T follicular helper cell (primary cell): ENCODE measurements at places on chromosomes 12 and 14.

DNA sequence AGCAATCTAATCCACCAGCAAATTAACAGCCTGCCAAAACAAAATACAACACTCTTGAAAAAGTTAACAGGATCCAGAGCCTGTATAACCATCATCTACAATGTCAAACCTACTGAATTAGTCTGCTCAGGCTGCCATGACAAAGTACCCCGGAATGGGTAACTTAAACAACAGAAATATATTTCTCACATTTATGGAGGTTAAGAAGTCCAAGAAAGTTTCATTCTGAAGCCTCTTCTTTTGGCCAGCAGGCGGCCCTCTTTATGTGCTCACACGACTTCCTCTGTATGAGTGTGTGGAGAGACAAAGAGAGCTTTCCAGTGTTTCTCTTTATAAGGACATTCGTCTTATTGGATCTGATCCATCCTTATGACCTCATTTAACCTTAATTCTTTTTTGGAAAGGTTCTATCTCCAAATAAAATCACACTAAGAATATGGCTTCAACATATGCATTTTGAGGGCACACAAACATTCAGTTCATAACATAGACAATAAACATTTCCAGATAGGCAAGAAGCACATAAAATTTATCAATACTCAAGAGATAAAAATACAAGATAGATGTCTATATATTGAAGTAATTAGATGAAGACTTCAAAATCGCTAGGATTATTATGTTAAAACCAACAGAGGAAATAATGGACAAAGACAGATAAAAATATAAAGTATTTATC is 5.9 kb upstream of the RERG start:
- no peak for DNase-seq

DNA sequence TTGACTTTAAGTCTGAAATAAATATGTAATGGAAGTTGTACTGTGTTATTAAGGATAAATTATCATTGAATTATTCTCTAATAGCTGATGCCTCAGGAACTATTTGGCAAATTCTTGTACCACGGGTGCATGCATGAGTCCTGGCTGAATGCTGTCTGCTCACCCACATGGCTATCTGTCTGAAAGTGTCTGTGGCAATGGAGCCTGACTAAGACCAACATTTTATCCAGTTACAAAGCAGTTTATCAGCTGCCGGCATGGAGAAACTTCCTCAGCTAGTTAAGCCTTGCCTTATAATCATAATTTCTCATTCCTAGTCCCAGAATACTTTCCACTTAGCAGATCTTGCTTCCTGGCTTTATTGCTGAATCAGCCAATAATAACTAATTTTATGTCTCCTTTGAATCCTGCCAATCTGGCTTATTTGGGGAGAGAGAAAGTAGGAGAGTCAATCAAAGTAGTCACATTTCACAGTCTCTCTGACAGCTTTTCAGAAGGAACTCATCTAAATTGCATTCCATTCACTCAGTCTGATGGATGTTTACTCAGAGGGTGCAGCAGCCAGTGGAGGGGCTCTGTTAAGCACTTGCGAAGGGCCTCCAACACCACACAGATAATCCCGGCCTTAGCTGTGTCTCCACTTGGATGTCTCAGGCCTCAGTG is 280.6 kb upstream of the CLEC14A start:
- no peak for DNase-seq

DNA sequence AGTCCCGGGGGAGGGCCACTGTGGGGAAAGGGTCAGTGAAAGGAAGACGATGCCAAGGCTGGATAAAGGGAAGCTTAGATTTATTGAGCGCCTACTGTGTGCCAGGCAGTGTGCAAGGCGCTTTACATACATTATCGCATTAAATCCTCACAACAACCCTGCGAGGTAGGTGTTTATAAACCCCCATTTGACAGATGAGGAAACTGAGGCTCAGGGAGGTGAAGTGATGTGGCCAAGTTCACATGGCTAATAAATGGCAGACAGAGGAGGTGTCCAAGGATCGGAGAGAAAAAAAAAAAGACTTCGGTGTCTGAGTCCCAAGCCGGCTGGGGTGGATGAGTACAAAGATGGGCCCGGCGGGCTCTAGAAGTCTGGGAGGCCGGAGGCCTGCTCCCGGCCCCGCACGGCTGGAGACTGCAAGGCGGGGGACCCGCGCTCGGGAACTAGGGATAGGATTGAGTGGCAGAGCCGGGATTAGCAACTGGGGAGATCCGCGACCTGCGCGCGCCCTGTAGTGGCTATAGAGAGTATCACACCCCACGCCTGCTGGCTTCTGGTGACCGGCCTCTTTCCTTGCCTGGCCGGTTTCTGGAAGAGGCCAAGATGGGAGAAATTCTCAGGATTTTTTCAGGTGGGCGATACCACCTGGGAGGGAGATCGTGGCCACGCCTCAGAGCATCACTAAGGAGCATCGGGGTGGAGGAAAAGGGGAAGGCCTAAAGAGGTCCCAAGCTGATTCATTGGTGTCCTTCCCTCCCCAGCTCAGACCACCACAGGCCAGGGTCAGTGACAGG is 3.9 kb downstream of the DDN start:
- no peak for DNase-seq

GRCh38 chr12:119306593-119306992 is 27.9 kb upstream of the CCDC60 start:
- no peak for DNase-seq

DNA sequence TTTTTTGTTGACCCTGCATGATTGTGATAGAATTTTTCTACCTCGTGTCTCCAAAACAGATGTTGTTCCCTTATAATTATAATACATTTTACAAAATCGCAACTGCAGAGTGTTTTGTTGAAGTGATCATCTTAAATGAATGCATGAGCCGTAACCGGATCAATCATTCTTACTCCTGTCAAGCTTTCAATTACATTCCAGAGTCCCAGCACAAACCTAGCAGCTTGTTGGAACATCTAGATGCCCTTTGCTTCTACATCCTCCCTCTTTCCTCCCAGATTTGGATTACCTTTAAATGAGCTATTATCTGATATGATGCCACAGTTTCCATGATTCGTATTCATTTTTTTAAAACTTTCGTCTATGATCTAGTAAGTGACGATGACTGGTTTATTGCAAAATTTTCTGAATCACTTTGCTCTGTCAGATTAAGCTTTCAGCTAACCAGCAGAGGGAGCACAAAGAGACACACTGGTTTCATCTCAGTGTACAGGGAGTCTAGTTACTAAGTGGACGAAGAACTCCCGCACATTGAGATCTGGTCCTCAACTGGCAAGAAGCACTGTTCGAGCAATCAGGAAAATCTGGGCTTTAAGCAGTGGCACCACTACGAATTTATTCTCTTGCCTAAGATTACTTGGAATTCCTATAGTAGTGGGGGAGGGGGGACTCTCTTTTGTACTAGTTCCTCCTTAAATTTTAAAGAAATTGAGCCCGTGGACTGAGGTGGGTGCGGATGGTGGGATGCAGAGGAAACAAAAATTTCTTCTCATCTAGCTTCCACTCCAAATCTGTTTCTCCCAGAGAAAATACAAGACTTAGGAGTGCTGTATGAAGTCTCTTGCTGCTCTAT is 40.9 kb downstream of the TSHR start:
- DNase-seq = no peak

DNA sequence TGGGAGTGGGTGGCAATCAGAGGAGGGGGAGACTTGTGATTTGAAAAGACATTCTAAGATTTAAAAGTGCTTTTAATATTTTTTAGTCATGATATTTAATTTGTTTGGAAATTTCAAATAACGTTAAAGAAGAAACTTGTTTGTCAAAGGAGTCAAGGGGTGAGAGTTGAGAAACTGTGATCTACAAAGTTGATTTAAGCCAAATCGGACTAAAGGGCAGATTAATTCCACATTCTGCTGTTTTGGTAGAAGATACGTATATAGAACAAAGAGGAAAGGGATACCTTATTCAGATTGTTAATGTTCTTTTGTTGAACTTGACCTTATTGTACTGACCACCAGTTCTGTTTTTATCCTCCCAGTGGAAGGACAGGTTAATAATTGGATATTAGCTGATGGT is 6.7 kb downstream of the EIF4B start:
- DNase-seq = no peak

GRCh38 chr14:101876555-101876938 is 87.8 kb upstream of the DYNC1H1 start:
- peak; percentile 77 for DNase-seq

GRCh38 chr12:3107954-3108353 is 30.8 kb downstream of the TSPAN9 start:
- DNase-seq = no peak

- no peak for DNase-seq
These were observed 2.3 kb downstream of the TBX5 start for GRCh38 chr12:114403690-114404066.

DNA sequence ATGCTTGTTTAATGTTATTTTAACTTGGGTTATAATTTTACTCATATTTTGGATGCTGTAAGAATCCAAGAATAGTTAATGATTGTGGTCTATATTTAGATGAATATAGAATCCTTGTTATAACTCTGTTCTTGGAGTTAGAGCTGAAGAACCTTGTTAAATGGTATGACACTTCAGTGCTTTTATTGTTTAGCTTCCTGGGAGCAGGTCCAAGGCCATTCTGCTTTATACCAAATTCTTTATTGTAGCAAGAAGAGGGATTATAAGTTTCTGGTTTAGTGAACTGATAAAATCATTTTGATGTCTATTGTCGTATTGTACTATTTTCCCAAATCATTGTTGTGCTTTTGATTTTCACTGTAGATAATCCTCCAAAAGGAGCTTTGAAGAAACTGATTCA is 69.4 kb downstream of the MIA2 start:
- DNase-seq = no peak

GRCh38 chr12:24810378-24810777 is 138.5 kb downstream of the BCAT1 start:
- no peak for DNase-seq

DNA sequence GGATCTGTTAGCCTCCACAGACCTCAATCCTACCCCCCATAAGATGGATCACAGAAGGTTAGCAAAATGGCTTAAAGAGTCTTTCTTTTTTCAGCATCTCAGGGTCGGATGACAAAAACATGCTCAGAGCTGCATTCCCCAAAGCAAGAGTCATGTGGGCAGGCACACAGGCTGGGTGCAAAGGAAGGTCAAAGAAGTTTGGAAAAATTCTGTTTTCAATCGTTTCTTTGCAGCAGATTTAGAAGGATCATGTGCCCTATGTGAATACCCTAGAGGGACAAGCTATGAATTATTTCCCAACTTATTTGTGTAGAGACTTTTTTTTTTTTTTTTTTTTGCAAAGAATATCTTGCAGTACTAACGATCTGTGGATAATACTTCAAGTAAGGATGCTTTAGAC is 845.4 kb downstream of the VRK1 start:
- DNase-seq = no peak

GRCh38 chr12:49357103-49357678 is 10.1 kb upstream of the SPATS2 start:
- DNase-seq = no peak

- peak; percentile 100 for DNase-seq
These were observed at the start of gene DIABLO for GRCh38 chr12:122225683-122226365. DIABLO (minus strand) TSS chr12:122226052; CDS start chr12:122226014, 38 bp downstream.

DNA sequence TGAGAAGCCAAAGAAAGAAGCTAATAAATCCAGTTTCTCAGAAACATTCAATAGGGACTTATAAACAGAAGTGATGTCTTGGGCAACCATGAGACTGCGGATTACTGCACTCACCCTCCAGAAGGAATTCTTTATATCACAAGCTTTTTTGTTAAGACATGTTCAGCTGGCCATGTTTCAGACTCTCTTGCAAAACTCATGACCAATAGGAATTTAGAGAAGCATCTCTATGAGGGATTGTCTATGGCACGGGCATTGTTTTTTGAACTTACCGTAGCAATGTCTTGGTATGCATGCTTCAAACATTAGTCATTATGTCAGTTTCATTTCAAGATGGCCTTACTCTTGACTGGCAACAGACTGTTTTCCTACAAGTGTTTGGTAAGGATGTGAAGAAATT is 15.5 kb upstream of the ZNF268 start:
- no peak for DNase-seq

- no peak for DNase-seq
These were observed 56.1 kb downstream of the RERG start for GRCh38 chr12:15165012-15165659.

- no peak for DNase-seq
These were observed 709.4 kb upstream of the MDGA2 start for GRCh38 chr14:48384821-48385220.

DNA sequence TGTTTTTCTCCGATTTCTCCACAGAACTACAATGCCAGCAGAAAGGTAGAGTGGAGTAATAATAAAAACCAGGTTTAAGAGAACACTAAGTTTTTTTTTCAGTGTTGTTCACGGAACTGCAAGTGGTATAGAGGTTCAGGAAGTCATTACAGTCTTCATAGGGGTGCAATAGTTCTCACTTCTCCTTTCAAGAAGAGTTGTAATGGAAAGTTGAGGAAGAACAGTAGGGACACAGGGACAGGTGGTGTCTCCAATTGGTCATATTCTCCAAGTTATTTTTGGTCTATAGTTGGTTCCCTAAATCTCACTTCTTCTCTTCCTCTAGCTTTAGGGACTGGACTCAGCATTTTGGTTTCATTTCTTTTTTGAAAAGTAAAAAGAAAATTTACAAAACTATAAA is 894.0 kb downstream of the NRXN3 start:
- DNase-seq = no peak

- no peak for DNase-seq
These were observed 169.9 kb downstream of the RBM19 start for GRCh38 chr12:113796066-113796827.

DNA sequence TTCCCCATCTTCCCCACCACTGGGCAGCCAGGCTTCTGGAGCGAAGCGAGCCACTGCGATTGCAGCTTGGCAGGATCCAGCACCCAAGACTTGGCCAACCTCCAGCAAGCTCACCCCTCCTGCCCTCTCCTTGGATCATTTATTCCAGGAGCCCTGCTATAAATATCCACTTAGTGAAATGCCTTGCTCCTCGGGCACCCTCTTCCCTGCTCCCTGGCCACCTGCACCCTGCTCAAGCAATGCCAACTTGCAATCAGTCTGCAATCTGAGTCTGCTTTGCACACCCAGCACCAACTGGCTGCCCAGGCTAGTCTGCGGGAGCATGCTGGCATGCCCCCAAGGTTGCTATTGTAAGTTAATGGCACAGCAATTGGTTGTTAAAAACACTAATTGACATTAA is 666.0 kb downstream of the MED13L start:
- DNase-seq = no peak

DNA sequence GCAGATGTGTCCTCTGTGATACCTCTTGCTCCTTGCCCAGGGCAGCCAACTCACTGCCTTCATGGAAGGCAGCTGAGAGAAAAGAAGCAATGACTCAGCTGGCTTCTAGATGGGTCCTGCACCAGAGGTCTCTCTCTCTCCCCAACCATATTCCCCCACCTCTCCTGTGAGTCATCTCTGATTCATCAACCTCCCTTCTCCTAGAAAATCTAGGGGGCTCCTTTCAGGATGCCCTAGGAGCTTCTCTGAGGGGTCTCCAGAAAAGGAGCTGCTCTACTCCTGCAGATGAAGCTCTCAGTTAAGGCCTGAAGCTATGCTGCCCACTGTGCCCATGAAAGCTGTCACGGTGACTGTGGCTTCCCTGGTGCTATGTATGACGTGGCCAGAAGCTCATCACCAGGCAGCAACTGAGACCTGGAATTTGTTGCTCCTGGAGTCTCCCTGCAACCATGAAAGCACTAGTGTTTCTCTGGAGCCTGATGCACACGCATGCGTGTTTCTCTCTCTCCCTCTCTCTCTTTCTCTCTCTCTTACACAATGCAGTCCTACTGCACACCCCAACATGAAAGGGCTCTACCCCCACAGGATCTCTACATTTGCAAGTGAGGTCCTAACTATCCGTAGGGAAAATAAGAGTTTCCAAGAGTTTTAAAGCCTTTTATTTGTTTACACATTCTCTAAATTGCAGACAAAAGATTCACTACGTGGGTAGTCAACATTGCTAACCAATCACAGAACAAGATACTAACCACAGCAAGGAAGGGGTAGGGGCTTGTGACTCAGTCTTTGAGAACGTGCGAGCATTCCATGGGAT is 285.3 kb downstream of the DPF3 start:
- no peak for DNase-seq
